ENCODE measurements at places on chromosomes 3 and 15.

GRCh38 chr15:39852250-39852649 is 67.8 kb downstream of the GPR176 start:
- DNase-seq, result no peak

DNA sequence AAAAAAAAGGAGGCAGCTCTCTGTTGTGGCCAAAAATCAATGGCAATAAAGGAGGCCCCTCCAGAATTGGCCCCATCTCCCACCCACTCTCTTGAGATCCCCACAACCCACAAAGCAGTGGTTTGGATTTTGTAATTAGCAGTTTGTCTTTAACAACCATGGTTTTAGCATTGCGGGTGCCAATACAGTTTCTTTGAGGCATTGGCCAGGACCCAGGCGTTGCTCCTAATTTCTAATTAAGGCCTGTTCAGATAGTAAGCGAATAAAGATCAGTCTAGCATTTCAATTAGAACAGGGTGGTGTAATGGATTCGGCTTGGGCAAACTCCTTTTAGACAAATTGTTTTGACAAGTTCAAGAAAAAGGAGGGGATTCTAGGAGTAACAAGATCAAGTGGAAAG is 23.6 kb upstream of the UACA start:
- no peak for DNase-seq

- no peak for DNase-seq
Measured at GRCh38 chr15:68106656-68107055, 52.5 kb downstream of the PIAS1 start.

GRCh38 chr3:50154476-50154839 is 666 bp upstream of the SEMA3F start:
- DNase-seq, result no peak

DNA sequence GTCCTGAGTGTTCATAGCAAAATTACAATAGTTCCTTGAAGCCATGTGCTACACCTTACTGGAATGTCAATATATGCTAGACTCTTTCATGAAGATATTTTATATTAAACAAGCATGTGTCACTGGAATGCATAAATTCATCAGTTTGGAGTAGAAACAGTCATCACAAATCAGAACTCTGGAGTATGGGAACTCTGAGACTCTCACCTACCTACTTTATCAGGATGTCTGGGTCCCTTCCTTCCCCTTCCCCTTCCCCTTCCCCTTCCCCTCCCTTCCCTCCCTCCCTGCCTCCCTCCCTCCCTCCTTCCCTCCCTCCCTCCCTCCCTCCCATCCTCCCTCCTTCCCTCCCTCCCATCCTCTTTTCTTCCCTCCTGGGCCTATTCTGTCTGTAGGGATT is 144.7 kb upstream of the PEX5L start:
- no peak for DNase-seq
